Putamen (tissue), 1 donor: ENCODE measurements at places on chromosomes 1 and 21.

DNA sequence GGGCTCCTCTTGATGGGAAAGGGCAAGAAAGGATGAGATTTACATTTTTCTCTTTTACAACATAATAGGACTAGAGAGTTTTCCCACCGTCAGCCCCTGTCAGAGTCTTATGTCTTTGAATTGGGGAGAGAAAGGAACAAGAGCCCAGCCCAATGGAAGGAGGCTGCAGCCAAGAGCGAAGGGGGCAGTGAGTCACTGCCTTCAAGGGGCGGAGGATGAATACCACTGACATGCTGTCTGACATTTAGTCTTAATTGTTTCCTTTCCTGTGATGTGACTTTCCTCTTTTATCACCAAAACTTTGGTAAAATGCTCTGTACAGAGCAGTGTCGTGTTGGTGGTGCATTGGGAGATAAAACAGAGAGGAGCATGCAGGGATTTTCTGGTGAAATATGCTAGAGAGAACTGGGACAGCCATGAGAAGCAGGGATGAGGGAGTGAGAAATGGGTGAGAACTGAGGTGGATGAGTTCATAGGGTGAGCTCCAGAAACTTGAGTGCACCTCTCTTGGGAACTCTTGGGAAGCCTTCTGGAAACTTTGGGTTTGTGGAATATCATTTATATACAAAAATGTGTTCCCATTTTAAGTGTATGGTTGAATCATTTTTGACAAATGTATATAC lies 179.9 kb upstream of the FGGY start:
- DNase-seq = no peak

DNA sequence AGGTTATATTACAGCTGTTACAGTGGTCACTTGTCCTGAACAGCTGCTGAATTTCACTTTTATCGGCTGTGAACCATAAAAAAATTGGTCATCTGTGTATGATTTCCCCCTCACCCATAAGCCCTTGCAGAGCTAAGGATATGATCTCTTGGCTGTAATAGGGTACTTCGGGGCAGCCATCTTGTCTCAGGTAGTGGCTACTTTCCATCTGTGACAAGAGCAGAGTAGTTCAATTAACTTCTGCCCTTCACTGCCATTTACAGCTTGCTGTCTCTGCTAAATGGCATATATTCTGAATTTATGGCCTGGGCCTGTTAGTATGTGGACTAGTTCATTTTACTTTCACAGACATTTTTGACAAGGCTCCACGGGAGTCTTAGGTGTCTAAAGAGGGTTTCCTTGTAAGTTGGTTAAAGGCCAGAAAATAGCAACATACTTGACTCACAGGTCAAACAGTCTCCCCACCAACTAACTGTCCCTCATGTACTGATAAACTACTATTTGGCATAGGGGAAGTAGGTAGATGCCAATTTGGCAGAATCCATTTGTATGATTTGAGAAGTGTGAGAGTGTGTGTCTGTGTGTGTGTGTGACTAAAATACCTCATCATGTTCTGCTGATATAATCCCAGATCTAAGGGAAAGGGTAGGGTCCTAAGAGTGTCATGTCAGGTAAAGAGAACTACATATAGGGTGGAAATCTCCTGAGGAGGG lies 151.6 kb downstream of the KCTD3 start:
- no peak for DNase-seq

- peak; percentile 23 for DNase-seq
Measured at GRCh38 chr21:17818186-17819113, 706 bp downstream of the C21orf91 start.

GRCh38 chr1:39808784-39809517 lies 20.3 kb upstream of the BMP8B start:
- DNase-seq = no peak

DNA sequence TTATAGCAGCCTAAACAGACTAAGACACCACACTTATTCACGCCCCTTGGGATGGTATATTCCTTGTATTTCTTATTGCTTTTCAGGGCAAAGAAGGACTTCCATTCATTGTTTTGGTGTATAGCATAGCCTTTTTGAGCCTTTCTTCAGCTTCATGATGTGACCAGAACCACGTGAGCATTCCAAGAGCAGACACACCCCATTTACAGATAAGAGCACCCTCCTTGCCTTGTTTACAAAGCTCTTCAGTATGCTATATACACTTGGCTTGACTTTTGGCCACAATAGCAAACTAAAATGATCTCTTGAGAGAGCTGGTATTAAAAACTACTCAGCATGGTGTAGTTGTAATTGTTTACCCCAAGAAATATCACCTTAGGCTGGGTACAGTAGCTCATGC lies 78.7 kb downstream of the PIK3R3 start:
- DNase-seq = no peak

DNA sequence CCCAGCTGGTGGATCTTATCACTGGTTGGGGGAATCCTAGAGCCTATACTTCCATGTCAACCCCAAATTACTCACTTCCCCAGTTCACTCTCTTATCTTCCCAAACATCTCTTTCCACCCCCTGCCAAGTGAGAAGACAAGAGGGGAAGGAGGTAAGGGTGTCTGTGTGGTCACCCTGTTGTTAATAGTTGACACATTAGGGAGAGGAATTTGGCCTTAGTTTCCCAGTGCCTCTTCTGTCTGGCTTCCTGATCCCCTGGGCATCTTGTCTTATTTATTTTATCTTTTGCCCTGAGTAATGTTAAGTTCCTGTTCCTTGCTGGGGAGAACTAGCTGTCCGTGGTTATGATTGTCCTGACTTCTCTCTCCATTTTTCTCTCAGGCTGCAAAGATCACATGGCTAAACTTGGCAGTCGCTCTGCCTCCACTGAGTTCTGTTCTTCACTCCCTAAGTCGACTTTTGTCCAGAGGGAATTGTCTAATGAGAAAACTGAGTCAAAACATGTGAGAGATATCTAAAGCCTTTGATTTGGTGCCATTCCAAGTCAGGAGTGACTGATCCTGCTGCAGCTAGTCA lies 157.1 kb upstream of the SYT6 start:
- DNase-seq = no peak

GRCh38 chr21:41834926-41835663 lies 44.0 kb downstream of the PRDM15 start:
- no peak for DNase-seq

GRCh38 chr21:31873696-31874599 lies 1.1 kb downstream of the HUNK start:
- no peak for DNase-seq

- DNase-seq = peak; percentile 42
Measured at GRCh38 chr1:167935216-167936067, 1.0 kb upstream of the DCAF6 start.

DNA sequence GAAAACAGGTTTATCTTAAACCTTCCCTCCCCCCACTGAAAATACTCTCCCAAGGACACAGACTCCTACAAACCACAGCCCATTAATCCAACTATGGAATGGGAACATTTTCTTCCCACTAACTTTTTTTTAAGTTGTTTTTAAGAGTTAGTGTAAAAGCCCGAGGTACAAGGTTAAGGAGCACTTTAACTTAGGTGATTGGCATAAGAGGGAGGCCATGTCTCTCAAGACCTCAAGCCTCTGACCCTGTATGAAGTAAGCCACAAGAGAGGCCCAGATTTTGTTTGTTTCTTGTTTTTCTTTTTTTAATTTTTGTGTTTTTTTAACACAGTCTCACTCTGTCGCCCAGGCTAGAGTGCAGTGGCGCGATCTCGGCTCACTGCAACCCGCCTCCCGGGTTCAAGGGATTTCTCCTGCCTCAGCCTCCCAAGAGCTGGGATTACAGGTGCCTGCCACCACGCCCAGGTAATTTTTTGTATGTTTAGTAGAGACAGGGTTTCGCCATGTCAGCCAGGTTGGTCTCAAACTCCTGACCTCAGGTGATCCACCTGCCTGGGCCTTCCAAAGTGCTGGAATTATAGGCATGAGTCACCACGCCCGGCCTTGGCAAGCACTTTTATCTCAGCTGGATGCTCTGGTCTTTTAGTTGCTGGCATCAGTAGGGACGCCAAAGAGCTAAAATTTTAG lies 14.4 kb downstream of the ARMH1 start:
- DNase-seq = no peak

DNA sequence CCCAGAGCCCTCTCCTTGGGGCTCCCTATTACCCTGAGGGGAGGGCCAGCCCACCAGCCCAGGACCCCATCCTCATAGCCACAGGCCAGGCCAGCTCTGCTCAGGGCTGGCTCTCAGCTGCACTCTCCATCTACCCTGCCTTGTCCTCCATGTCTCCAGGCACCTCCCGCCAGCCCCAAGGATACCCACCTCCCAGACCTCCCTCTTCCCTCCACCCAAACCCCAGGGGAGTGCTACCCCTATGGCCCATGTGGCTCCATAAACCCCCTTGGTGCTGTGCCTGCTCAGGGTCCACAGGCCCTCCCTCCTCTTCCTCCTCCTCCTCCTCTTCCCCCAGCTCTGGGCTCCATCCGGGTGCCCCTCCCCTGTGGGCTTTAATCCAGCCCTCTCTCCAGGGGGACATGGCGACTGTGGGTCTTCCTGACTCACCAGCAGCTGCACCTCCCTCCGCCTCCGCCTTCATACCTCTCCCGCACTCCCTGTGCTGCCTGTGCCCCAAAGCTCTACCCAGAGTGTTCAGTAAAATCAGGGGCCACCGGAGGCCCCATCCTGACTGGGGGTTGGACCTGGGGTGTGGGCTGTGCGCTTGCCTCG lies 9.1 kb downstream of the YBEY start:
- no peak for DNase-seq

GRCh38 chr1:63012339-63012738 lies 228.4 kb downstream of the ATG4C start:
- no peak for DNase-seq

DNA sequence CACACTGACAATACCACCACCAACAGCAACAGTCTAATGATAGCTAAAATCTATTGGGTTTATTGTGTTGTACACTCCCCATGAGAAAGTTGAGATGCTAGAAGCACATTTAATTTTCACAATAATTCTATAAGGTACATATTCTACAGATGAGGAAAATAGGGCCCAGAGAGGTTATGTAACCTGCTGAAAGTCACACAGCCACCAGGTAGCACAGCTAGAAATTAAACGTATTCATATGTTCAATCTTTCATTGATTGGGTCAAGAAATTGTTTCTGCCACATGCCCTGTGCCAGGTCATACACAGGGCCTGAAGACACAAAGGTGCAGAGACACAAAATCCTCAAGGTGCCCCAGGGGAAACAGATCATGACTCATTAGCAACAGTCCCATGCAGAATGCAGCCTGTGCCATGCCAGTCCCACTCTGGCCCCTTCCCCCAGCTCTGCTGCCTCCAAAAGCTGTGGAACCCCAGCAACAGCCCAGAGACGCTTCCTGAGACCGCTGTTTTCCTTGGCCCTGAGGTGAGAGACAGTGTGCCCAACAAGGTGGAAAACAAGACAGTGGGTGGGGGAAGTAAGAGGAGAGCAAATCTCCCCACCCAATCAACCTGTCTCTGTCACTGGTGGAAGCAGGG lies 32.1 kb downstream of the GJA4 start:
- no peak for DNase-seq

DNA sequence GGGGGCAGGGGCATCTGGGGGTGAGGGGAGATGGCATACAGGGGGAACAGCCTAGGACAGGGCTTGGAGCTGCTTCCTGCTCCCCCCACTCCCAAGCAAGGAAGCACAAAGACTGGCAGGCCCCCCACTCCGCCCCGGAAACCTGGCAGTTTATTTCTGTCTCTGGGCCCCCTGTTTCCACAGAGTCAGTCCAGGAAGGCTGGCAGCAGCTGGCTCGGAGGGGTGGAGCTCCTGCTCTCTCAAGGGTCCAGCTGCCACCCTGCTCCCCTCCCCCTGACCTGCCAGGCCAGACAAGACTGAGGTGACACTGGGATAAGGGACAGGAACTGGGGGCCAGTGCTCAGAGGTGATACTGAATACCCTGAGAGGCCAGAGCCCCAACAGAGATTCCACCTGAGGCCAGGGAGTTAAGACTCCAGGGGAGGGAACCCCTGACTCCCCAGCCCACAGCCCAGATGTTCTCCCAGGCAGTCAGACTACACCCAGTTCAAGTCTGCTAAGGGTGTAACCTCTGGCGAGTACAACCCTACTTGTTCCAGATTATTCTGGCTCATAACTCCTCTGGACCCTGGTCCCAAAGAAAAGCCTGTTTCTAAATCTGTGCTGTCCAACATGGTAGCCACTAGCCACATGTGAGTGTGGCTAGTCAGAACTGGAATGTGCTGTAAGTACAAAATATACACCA lies 26.3 kb downstream of the AHDC1 start:
- DNase-seq = no peak

- no peak for DNase-seq
Measured at GRCh38 chr1:220207411-220207810, 64.8 kb downstream of the RAB3GAP2 start.

GRCh38 chr1:26367441-26367840 lies 5.1 kb downstream of the ZNF683 start:
- DNase-seq = no peak

DNA sequence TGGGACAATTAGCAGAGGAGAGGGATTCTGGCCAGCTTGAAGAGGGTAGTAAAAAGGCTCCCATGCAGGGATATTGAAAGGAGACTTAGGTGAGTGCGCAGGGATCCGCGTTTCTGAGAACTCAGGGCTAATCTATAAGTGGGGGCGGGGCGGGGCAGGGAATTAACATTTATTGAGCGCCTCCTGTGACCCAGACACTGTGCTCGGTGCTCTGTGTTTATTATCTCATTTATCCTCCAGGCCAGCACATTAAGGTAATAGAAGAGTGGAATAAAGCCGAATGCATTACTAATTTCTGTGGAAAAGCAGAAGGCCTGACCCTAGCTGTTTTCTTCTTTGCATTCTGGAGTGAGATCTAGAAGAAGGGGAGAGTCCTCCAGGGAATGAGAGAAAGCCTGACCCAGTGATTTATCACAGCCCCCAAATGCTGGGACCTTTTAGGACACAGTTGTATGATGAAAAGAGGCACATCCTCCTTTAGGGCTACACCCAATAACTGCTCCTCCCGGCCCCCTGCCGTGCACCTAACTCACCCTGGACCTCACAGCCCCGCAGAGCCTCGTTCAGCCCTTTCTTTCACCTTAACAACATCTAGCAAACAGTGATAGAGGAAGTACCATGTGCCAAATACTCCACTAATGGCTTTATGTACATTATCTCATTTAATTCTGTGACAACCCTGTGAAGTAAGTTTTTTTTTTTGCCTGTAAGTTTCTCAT lies 317.6 kb downstream of the PBX1 start:
- DNase-seq = no peak

- DNase-seq = no peak
Measured at GRCh38 chr1:175774921-175775320, 31.5 kb upstream of the TNR start.

DNA sequence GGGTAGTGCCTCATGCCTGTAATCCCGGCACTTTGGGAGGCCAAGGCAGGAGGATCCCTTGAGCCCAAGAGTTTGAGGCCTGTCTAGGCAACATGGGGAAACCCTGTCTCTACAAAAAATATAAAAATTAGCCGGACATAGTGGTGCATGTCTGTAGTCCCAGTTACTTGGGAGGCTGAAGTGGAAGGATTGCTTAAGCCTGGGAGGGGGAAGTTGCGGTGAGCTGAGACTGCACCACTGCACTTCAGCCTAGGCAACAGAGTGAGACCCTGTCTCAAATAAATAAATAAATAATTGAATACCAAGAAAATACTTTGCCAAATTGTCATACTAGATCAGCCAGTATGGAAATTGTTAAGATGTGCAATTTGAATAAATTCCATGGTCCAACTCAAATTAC lies 5.9 kb upstream of the RBBP5 start:
- DNase-seq = no peak
